Umbilical cord (tissue), 2 donors: ENCODE measurements at places on chromosomes 12 and 14. TPM values are rescaled to one million over a fixed set of nuclear protein-coding genes. Genes with fewer than 3 reads are reported as not detected.

The DIO2 gene
- 4.8 TPM for total RNA-seq

The FITM1 gene
- total RNA-seq: 3.6 TPM

The HELB gene
- 6.0 TPM for total RNA-seq

The P2RX7 gene
- total RNA-seq: 5.3 TPM

The KRT85 gene
- total RNA-seq: not detected

The SOAT2 gene
- total RNA-seq: not detected

The RNASE8 gene
- total RNA-seq: not detected

The PMCH gene
- 0.96 TPM for total RNA-seq

The KRT3 gene
- total RNA-seq: not detected

The PTPRQ gene
- 85.7 TPM for total RNA-seq

GRCh38 chr14:31326111-31326510 is 94.2 kb downstream of the HEATR5A start:
- no peak for DNase-seq

DNA sequence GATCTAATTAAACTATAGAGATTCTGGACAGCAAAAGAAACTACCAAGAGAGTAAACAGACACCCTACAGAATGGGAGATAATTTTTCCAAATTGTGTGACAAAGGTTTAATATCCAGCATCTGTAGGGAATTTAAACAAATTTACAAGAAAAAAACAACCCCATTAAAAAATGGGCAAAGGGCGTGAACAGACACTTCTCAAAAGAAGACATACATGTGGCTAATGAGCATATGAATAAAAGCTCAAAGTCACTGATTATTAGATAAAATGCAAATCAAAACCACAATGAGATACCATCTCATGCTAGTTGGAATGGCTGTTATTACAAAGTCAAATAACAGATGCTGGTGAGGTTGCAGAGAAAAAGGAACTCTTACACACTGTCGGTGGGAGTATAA is 293.9 kb downstream of the FBXL14 start:
- DNase-seq: no peak

GRCh38 chr14:100449225-100449987 is 126.3 kb downstream of the SLC25A47 start:
- no peak for DNase-seq

GRCh38 chr14:94659256-94659655 is 47.1 kb downstream of the SERPINA3 start:
- no peak for DNase-seq

DNA sequence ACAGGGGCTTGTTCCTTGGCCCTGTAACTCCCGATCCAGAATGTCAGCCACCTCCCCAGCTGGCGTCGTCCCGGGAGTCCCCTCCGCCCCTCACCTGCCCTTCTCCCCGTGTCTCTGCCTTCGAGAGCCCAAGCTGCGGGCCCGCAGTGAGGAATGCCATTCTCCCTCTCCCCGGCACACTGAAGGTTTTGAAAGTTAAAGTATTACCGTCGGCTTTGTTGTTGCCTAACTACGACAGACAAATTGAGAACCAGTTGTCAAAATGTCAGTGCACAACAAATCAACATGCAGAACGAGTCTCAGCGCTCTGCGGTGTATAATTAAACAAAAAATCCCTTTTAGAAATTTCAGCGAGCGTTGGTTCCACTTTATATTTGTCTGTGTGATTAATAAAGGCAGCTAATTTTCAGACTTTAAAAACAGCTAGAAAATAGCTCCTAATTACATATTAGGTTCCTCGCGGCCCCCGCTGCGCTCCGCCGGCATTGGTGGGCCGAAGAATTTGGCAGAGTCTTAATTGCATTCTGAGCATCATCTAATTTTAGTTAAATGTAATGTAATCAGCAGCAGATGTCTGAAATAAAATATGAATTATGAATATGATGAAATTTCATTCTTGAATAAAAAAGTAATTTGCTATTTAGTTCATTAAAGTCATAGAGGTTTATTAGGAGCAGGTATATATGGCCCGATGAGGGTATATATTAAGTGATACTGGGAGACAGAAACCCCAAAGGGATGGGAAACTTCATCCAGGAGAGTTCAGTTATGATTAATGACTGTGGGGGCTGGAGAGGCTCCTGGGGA is 40.3 kb downstream of the MVK start:
- no peak for DNase-seq

DNA sequence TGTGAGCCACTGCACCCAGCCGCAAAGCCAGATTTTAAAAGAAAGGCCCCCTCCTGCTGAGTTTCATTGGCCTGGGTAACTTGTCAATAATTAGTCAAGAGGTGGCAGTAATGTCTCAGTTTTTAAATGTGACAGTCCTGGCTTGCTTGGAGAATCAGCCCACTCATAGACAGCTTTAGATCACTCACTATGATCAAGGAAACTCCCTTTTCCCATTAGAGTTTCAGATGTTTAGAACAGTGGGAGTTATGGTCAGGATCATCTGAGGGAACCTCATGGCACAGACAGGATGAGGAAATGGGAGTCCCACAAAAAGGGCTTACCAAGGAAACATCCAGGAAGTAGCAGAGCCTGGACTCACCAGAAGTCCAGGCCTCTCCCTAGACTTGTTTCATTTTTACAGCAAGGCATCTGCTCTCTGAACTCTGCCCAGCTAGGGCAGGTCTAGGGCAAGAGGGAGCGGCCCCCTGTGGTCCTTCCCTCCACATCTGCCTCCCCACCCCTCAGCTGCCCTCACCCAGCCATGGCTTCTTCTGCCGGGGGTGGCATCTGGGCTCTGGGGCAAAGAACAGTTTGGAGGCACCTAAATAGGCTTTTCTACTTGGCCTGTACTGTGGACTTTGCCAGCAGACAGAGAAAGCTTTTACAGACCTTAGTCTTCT is 11.2 kb downstream of the BCL2L14 start:
- DNase-seq: no peak

- no peak for DNase-seq
Observed at GRCh38 chr14:60165547-60165876, 314 bp upstream of the DHRS7 start.

DNA sequence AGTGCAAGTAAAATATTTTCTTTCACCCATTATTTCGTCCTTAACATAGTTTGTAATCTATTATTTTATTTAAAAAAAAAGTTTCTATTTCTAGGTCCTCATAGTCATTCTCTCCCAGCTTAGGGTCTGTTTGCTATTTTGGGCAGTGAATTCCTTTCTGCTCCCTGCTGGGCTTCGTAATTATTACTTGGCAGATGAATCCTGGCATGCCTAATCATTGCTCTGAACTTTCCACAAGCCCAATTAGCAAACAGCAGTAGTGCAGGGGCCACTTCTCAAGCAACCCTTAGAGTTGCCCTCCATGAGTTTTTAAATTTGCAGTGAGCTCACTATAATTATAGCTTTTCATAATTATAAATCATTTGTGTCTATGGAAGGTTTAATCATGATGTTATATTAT is 1378.3 kb upstream of the SEL1L start:
- no peak for DNase-seq

- DNase-seq: no peak
Observed at GRCh38 chr14:104830781-104831180, 29.9 kb downstream of the ZBTB42 start.

DNA sequence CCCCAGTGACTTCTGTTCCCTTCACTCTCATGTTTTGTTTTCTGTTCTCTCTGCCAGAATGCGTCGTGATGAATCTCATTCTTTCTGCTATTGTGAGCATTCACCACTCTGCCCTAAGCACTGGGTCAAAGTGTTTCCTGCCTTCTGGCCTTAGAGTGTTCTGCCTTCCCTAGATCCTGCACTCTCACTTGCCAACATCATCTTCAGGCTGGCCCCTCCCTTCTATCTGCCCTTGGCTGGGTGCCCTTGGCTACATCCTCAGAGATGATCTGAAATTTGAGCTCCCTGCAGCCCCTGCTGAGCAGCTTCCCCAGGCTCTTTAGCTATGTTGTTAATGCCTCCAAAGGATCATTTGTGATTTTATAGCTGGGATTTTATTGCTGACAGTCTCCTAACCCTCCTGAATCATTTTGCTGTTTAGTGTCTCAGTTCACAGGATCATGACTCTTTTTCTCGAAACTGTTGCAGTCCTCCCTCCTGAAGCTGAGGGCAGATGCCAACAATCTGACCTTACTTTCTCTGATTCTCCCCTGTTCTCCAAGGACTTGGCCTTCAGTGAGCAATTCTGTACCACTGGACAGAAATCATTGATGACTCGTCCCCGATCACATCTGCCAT is 4.5 kb downstream of the DHRS2 start:
- peak; percentile 98 for DNase-seq

DNA sequence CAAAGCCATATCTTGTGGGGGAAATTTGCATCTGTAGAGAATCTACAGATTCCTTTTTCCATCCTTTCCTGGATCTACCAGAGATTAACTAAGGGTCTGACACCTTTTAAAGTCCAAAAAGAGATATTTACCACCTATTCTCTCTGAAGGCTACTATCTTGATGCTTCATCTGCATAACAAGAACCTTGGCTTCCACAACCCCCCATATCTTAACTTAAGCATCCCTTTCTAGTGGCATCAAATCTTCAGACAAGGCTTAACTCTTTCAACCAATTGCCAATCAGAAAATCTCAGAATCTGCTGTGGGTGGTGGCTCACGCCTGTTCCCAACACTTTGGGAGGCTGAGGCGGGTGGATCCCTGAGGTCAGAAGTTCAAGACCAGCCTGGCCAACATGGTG is 74.3 kb upstream of the FICD start:
- no peak for DNase-seq

GRCh38 chr12:116670859-116671258 is 67.0 kb downstream of the SPRING1 start:
- DNase-seq: no peak

- DNase-seq: peak; percentile 7
Observed at GRCh38 chr12:131067981-131068851, 114.5 kb downstream of the ADGRD1 start.

GRCh38 chr14:48805315-48805714 is 780.9 kb downstream of the RPS29 start:
- DNase-seq: no peak

GRCh38 chr14:103361867-103362266 is 23.3 kb upstream of the MARK3 start:
- DNase-seq: no peak

GRCh38 chr14:102993523-102993922 is 63.8 kb downstream of the CDC42BPB start:
- DNase-seq: no peak

DNA sequence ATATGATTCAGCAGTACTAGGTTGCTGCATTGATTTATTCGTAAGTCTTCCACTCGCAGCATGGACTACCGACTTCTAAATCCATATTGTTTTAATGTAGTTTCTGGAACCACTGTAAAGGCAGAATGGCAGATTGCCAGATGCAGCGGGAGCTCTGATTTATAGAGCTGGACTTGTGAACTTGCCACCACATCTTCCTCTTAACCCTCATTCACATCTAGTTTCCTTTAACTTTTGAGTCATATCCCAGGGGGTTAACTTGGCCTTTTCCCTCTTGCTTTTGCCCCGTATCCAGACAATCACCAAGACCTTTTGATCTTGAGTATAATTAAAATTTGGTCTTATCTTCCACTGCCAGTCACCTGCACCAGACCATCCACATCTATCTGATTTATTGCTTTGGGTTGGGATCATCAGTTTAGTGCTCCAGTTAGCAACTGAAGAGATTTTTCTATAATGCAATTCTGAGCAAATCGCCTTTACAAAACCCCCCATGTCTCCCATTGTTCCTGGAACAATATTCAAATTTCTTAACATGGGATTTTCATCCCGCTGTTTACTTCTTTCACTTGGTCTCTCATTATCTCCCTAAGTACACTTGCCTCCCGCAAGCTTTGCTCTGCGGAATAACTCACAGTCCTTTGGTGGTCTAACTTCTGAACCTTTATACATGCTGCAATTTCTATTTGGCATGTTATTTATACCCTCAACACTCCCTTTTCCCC is 130.5 kb downstream of the ACSS3 start:
- no peak for DNase-seq

DNA sequence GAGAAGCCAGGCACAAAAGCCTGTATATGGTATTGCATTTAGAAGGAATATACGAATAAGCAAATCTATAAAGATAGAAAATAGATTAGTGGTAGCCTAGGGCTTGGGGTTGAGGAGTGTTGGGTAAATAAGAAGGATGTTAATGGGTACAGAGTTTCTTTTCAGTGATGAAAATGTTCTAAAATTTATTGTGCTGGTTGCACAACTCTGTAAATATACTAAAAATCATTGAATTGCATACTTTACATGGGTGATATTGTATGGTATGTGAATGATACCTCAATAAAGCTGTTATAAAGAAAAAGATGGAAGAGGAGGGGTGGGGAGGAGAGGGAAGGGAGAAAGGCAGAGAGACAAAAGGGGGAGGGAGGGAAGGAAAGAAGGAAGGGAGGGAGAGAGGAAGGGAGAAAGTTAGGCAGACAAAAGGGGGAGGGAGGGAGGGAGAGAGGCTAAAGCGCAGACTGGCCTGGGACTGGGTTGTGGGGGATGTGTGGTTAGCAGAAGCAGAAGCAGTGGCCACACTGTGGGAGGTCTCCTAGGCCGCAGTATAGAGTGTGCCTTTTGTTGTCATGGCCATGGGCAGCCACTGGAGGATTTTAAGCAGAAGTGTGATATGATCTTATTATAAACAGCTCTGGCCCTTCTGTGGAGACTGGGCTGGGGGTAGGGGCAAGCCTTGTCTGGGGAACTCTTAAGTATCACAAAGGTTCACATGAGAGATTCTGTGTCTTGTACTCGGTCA is 73.6 kb upstream of the ELK3 start:
- DNase-seq: no peak

GRCh38 chr12:30191696-30192455 is 408.1 kb upstream of the TMTC1 start:
- DNase-seq: no peak

GRCh38 chr12:79411791-79412190 is 279.0 kb downstream of the PAWR start:
- DNase-seq: no peak

- no peak for DNase-seq
Observed at GRCh38 chr12:98549371-98550110, 34.2 kb downstream of the TMPO start.

GRCh38 chr12:110658878-110659277 is 30.0 kb downstream of the HVCN1 start:
- no peak for DNase-seq

- DNase-seq: peak; percentile 44
Observed at GRCh38 chr12:117063162-117063911, 35.9 kb downstream of the TESC start.

DNA sequence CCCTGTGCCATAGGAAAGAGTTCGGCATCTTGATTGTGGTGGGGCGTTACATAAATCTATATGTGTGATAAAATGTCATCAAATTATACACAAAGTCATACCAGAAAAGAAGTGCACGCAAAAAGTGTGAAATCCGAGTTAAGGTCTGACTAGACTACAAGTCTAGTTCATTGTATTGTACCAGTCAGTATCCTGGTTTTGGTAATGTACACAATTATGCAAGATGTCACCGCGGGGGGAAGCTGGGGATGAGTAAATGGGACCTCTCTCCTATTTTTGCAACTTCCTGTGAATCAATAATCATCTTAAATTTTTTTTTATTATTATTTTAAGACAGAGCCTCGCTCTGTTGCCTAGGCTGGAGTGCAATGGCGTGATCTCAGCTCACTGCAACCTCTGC is 43.2 kb upstream of the BCL11B start:
- DNase-seq: no peak

DNA sequence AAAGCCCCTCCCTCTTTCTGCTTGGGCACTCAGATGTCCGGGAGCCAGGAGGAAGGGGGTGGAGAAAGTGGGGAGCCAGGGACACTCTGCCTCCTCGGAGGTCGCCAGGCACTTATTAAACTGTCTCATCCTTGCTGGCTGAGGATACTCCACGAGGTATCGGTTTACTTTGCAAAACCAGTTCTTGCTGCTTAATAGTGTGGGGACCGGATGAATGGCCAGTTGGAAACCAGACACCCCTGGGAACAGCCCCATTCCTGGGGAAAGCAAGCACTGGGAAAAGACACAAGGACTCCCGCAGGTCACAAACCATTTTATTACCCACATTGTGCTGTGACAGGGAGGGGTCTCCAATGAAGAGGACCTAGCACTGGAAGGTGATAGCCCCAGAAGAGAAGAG is 34.2 kb downstream of the CCDC88C start:
- DNase-seq: no peak
